ENCODE measurements at places on chromosomes 5 and 9.

DNA sequence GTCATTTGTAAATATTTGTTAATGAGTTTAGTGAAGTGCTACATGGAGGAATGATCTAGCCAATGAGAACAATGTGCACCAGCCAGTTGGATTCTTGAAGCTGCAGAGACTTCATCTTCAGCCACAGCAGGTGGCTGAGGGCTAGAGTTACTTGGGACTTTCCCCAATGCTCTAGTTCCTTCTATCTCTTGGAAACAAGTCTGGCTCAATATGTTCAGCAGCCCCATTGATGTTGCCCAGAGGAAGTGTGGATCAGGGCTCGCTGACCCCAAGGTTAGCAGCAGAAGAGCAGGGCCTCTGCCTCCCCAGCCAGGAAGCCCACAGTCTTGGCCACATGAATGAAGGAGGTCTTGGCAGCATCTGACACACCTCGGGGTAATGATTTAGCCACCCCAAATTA is 117.5 kb downstream of the SLC1A3 start:
- no peak for DNase-seq

DNA sequence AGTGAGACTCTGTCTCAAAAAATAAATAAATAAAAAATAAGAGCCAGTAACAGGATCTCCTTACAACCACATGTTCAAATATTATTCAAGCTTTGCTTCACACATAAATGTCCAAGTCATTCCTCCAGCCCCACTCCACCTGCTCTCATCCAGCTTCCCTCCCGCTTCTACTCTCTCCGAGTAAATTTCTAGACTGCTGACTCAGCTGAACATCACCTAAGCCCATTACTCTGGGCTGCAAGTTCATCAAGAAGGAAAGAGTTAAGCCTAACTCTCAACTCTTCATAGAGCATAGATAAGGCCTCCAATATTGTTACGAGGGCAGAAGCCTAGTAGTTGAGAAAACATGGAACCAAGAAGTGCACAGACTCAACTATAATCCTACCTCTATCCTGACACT is 300.2 kb downstream of the FBXL17 start:
- no peak for DNase-seq

- peak; percentile 41 for DNase-seq
Measured at GRCh38 chr5:172841256-172841655, 7.2 kb downstream of the ERGIC1 start.

- no peak for DNase-seq
Measured at GRCh38 chr5:169944115-169944514, 36.2 kb downstream of the INSYN2B start.

DNA sequence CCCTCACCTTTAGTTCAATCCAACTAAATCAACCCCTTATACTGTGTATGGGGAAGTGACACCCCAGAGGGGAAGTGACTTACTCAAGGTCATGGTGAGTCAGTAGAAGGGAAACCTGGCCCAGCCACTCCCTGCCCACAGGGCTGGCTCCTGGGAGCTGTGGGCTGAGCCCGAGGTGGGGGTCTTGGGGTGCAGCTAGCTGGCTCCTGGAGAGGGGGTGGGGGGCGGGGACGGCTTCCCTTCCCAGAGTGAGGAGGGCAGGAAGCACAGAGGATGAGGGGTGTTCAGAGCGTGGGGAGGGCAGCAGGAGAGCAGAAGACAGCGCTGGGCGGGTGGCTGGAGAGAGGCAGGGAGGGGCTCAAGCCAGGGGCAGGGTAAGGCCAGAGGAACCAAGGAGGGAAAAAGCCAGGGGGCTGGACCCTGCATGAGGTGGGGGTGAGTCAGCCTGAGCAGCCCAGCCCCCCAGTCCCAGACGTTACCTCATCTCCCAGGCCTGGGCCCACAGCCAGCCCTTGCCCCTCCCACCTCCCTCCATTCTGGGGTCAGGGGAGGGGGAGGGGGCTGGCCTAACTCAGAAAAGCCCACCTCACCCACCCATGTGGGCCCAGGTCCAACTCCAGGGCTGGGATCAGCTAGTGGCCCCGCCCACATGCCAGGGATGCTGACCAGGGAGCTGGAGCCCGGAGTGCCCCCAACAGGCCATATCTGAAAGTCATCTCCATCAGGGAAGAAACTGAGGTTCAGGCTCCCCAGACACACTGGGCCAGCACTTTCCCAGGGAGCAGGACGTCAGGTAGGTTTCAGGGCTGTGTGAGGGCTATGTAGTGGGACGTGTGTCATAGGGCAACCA is 2.8 kb downstream of the PDLIM7 start:
- DNase-seq, result peak; percentile 91

- no peak for DNase-seq
Measured at GRCh38 chr9:93303258-93303771, 119.4 kb downstream of the WNK2 start.

- no peak for DNase-seq
Measured at GRCh38 chr9:93301911-93302541, 118.1 kb downstream of the WNK2 start.

DNA sequence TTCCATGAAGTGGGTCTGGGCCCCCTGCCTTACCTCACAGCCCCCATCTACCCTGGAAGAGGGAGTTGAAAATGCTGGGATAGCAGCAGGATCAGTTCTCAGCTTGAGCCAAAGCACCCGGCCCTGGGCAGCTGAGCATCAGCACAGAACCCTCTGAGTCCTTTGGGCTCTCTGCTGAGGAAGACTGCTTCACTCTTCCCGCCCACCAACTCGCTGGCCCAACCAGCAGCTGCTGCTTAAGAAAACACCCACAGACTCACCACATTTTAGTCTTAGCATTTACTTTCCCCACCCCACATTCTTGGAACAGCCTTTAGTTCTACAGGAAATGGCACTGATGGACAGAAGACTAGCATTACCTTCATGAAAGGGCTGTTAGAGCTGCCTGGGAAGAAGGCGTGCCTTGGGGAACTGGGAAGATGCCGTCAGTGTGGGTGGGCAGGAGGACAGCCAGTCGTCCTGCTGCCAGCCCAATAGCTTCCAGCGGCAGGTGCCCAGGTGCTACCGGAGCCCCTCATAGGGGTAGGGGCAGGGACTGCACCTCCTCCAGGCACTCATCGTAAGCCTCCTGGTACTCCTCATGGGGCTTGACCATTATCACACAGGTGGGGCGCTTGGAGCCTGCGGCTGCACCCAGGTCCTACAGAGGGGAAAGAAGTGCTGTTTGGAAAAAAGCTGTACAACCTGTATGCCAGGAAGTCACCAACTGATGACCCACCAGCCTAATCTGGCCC is 4.3 kb downstream of the NHP2 start:
- DNase-seq, result no peak

GRCh38 chr5:100600298-100600994 is 65.3 kb downstream of the FAM174A start:
- no peak for DNase-seq

- DNase-seq, result peak; percentile 96
Measured at GRCh38 chr9:107711542-107711941, 222.0 kb upstream of the KLF4 start.

DNA sequence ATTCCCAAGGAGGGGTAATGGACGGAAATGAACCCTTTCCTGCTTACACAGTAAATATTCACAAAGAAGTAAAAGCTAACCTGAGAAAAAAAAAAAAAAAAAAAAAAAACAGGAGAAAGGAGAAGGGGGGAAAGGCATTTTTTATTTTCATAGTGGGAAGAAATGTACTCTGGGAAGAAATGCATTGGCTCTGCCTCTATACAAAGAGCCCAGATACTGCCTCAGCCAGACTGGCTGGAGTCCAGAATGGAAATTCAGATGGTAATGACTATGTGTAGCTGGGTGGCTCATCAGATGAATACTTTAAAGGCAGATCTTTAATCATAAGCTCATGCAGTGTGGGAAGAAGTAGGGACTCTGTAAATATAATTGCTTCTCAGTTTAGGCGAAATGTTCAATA is 124.9 kb upstream of the ZNF608 start:
- DNase-seq, result peak; percentile 33

GRCh38 chr9:113796646-113797426 is 79.3 kb upstream of the ZNF618 start:
- DNase-seq, result no peak

GRCh38 chr9:98107926-98108325 is 11.1 kb downstream of the TRIM14 start:
- no peak for DNase-seq

DNA sequence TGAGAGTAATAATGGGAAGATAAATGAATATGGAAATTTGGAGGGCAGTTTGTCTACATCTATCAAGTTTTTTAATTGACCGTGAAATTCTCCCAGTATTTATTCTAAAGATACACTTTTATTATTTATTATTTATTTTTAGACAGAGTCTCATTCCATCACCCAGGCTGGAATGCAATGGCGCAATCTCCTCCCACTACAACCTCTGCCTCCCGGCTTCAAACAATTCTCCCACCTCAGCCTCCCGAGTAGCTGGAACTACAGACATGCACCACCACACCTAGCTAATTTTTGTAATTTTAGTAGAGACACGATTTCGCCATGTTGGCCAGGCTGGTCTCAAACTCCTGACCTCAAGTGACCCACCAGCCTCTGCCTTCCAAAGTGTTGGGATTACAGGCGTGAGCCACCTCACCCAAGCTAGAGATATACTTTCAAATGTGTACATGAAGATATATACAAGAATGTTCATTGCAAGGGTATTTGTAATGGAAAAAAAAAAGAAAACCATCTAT is 97.7 kb upstream of the SLC12A2 start:
- no peak for DNase-seq

GRCh38 chr5:55691265-55692105 is 20.6 kb downstream of the SLC38A9 start:
- DNase-seq, result peak; percentile 69

GRCh38 chr5:178430186-178431062 is 159.8 kb downstream of the COL23A1 start:
- DNase-seq, result no peak

DNA sequence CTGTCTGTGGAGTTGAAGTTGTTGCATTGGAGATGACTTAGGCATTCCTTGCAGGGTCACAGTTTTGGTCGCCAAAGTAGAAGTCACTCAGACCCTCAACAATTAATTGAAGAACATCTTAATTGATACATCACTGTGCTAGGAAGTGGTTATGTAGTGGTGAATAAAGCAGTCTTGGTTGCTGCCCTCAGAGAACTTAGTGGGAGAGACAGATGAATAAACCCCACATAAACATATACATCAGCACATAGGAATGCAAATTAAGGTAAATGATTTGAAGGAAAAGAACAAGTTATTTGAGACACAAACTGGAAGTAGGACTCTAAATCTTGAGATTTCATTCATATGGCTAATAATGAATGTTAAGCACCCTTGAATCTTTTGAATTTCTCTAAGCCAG is 25.7 kb downstream of the FAM174A start:
- DNase-seq, result no peak

GRCh38 chr5:17813214-17813613 is 179.0 kb downstream of the TAF11L14 start:
- no peak for DNase-seq

- no peak for DNase-seq
Measured at GRCh38 chr5:59617186-59617771, 276.2 kb downstream of the PDE4D start.

DNA sequence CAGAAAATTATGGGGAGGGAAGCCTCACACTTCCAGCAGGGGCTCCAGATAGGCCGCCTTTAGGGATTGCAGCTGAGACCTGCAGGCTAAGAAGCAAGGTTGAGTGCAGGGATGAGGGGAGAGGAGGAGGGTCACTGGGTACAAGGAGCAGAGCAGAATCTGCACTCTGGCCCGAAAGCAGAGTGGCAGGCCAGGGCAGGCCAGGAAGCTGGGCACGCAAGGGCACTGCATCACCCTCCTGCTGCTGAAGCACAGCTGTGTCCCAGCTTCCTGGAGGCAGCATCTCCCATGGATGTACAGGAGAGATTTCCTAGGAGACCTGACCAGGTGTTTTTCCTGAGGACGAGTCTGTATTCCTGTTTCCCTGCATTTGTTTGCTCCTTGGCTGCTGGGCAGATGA is 92.1 kb downstream of the SYK start:
- no peak for DNase-seq

- DNase-seq, result no peak
Measured at GRCh38 chr5:133478199-133478985, 133.9 kb downstream of the FSTL4 start.

- no peak for DNase-seq
Measured at GRCh38 chr9:2630158-2630557, 8.6 kb downstream of the VLDLR start.

DNA sequence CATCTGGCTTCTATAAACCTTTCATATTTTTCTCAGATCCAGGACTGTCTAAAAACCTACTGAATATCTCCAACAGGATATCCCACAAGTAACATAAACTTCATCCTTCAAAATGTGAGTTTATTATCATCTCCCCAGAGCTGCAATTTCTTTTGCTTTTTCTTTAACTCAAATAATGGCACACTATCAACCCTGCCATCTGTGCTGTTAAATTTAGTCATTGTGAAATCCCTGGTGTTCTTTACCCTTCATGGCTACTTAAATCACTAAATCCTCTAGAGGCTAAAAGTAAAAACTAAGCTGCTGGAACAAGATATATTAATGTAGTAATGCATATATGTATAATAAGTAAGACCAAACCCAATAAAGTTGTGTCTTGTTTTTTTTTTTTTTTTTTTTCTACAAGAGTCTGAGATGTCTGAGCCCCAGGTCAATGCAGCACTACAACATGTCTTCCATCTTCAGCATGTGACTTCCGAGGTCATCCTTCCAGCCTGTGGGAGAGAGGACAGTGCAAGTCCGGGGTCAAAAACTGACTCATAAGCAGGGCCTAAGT is 362.9 kb downstream of the ADGRV1 start:
- DNase-seq, result no peak

- peak; percentile 12 for DNase-seq
Measured at GRCh38 chr9:93058355-93059010, at the start of gene SUSD3. TSS of gene SUSD3 (plus strand) at chr9:93058701. CDS start at chr9:93058743, 42 bp downstream.

GRCh38 chr9:121249563-121249962 is 18.4 kb upstream of the GSN start:
- no peak for DNase-seq

DNA sequence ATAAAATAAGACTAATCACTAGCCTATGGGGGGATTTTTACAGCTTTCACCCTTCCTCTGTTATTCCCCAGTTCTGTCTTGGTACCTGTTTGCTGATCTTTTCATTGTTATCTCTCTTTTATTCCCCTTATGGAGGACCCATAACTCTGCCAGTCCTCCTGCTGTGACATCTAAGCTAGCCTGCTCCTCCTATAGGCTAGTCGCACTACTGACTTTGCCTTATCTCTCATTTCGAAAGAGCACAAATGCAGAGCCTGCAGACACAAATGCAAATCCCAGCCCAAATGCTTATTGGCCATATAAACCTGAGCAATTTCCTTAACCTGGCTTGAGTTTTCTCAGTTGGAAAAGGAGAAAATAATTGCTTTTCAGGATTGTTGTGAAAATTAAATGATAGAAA is 59.1 kb upstream of the CAMK4 start:
- no peak for DNase-seq

DNA sequence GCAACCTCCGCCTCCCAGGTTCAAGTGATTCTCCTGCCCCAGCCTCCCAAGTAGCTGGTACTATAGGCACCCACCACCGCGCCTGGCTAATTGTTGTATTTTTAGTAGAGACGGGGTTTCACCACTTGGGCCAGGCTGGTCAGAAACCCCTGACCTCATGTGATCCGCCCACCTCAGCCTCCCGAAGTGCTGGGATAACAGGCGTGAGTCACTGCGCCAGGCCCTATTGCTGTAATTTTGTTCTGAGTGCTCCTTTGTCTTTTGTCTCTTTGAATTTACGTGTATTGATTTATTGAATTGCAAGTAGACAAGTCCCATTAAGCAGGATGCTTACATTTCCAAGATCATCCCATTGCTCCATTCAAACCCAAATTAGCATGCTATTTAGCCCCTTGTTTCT is 186.7 kb downstream of the MSX2 start:
- no peak for DNase-seq

- DNase-seq, result no peak
Measured at GRCh38 chr5:1524799-1525623, 1.3 kb upstream of the LPCAT1 start.

GRCh38 chr5:138458384-138458783 is 6.9 kb upstream of the EGR1 start:
- DNase-seq, result no peak

GRCh38 chr5:174303437-174304045 is 258.0 kb downstream of the NSG2 start:
- no peak for DNase-seq

Data from dermis blood vessel endothelial cell (primary cell).